H7 (cell line): ENCODE measurements at places on chromosomes 7 and 10. TPM values are rescaled to one million over a fixed set of nuclear protein-coding genes. Genes with fewer than 3 reads are reported as not detected.
A peak's percentile ranks its signal among the peaks of the same experiment; 100 is the strongest.

RET gene
- 9.7 and 16.0 TPM in 2 replicates for total RNA-seq

ANXA8L1 gene
- not detected in 2 replicates for total RNA-seq

GIMAP7 gene
- total RNA-seq = not detected in 2 replicates

CFAP70 gene
- 0.15 and 0.45 TPM in 2 replicates for total RNA-seq

IL6 gene
- total RNA-seq = 0.22 and 0.69 TPM in 2 replicates

PNLIPRP3 gene
- not detected in 2 replicates for total RNA-seq

DNA sequence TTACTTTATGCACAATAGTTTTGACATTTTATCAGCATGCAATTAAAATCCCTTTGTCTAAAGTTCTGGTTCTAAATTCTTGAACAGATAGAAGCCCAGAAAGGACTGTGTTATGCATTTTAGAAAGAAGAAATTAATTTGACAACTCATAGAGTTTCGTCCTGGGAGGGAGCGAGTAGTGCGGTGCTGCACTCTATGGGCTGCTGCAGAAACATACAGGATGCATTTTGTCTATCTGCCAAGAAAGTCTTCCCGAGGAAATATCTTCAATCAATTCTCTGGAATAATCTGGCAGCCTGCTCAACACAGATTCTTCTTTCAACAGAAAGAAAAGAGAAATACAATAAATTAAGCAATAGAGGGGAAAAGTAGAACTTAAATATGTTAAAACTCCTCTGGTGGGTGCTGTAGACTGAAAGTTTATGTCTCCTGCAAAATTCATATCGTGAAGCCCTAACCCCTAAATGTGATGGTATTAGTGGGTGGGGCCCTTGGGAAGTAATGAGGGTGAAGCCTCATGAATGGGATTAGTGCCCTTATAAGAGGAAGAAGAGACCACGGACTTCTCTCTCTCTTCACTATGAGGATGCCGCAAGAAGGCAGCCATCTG lies 39.0 kb upstream of the IFRD1 start:
- no peak for DNase-seq

- no peak for DNase-seq
Measured at GRCh38 chr7:121803039-121803438, 69.9 kb upstream of the PTPRZ1 start.

GRCh38 chr7:113799896-113800295 lies 118.9 kb downstream of the PPP1R3A start:
- no peak for DNase-seq

DNA sequence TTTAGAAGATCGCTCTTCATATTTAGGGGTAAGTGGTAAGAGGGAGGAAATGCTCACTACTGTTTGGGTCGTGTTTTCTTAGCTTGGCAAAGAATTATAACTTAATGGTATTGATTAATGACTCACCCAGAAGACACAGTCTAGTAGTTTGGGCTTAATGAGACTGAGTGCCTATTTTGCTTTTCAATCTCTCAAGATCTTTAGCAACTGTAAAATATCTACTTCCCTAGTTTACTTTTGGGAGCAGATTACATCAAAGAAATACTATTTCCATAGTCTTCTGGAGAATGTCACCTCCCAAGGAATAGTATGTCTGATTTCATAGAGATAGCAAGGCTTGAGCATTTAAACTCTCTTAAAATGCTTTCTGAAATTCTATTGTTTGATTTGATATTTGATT lies 100.5 kb upstream of the SLC25A13 start:
- DNase-seq = no peak

DNA sequence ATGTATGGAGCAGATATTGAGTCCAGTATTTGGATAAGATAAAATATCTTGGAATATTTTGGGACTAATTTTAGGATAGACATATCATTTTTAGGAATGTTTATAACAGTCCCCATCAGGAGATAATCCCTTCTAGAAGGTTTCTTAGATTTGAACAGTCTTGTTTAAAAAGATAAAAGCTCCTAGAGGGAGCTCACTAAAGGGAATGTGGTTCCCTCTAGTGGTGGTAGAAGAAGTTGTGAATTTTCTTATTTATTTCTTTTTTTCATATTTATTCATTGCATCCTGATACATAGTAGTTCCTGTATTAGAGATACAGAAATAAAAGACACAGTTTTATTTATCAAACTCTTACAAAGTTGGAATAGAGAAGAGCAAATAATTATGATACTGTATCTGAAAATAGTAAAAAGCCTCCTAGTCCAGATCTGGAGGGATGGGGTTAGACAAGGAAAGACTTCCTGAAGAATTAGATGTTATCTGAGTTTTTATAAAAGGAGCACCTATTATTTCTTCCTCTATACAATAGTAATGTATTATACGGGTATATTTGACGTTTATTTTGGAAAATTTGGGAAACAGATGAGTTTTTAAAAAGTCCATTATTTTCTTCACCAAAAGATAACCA lies 24.5 kb upstream of the KLF14 start:
- DNase-seq = peak; percentile 12

DNA sequence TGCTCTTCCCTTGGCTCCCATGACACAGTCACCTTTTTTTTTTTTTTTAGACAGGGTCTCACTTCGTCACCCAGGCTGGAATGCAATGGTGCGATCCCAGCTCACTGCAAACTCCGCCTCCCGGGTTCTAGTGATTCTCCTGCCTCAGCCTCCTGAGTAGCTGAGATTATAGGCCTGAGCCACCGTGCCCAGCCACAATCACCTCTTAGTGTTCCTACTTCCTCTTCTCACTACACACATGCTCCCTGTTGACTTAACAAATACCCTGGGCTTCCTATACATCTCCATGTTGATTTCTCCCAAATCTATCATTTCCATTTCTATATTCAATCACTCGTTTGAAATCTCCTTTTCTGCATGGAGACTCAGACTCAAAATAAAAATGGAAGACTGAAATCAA lies 91.7 kb downstream of the CUBN start:
- DNase-seq = no peak

DNA sequence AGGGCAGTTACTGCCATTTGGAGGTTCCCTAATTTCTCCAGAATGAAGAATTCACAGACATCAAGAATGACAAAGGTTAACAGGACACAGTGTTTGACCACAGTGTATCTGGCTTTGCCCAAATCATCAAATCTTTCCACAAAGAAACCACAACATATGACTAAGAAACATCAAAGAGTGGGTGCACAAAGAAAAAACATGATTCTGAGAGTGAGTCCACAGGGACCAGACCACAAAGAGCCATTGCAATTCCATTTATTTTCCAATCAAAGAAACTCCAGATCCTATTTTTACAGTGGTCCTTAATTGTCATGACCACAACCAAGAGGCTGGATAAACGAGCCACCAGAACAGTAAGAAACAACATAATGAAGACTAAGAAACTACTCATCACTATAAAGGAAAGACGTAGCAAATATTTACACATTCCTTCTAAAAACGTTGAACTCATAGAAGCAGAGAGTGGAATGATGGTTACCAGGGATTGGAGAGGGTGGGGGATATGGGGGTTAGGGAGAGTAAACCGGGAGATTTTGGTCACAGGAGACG lies 286.5 kb downstream of the DOCK4 start:
- no peak for DNase-seq

DNA sequence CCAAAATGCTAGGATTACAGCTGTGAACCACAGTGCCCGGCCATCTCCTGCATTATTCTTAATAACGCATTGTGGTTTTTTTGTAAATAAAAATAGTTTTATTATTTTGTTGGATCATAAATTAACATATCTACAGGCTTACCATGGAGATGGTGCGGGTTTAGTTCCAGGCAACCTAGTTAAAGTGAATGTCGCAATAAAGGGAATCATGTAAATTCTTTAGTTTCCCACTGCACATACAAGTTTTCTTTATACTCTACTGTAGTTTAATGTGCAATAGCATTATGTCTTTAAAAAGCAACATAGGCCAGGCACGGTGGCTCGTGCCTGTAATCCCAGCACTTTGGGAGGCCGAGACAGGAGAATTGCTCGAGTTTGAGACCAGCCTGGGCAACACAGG lies 2.4 kb downstream of the PRKRIP1 start:
- no peak for DNase-seq

DNA sequence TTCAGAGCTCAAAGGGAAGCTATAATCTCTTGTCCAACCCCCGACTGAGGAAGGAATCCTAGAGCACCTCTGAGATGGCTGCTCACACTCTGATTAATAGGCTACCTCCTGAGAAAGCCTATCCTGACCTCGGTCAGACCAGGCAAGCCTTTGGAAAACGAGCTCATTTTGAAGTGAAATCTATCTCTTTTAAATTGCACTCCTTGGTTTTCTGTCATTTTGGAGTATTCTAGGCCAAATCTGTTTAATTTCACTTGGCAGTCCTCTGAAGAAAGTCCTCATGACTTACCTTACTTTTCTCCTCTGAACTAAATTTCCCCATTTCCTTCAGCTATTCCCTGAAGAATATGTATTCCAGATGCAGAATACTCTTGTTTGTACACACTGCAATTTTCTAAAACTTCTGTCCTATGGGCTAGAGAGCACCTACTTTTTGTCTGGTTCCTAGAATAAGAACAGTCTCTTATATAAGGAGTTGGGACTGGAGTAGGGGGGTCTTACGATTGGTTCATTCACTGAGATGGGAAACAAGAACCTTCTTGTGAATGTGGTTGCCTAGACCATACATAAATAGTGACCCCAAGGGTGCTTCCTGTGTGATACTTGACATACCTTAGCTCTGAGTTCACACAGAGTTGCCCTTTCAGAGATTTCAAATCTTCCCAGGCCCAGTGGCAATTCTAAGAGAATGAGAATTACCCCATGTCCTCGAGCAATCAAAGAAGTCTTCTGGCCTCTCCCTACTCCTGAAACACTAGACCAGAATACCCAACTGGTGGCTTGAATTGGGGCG lies 31.9 kb upstream of the HPS1 start:
- no peak for DNase-seq

DNA sequence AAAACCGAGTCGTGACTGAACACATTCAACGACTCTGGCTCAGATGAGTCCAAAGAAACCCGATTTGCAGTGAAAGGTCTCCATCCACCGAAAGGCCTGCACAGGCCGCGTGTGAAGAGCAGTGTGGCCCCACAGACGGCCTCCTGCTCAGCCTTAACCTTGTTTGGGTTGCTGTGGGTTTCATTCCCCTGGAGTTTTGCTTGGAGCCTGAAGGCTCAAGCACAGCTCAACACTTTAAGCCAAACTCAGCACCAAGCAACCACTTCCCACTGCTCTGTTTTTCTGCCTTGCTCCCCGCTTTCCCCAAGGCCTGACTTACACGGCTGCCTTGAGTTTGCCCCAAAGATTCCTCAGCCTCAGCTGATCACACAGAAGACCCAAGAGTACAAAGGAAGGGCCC lies 398.2 kb upstream of the NFE2L3 start:
- DNase-seq = no peak

DNA sequence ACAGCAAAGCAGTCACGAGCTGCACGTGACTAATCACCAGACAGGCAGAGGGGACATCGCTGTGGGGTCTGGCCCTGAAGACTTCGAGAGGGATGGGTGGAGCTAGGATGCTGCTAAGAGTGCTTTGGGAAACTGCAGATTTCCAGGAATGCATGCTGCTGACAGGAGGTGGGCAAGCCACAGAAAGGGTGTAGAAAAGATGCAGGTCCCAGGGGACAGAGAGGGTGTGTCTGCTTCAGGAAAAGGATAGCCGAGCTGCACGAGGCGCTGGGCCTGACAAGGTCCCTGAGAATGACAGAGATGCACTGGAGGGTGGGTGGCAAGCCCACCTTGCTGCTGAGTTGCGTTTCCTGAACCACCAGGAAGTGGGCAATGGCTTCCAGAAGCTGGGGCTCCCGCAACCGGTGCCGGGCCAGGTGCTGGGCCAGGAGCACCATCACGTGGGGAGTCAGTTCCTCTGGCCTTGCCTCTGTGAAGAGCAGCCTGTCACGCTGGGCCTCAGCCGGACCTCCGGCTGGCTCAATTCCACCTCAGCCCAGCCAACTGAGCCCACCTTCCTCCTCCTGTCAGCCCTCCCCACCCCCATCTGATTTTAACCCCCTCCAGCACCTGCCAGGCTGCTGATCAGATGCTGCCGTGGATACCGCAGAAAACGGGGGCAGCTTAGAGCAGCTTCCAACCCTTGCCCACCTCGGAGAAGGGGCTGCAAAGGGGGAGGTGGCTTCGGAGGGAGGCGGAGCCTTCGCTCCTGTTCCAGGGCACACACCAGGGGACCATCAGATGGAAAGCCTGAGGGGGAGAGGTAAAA lies 2.2 kb downstream of the FASTK start:
- peak; percentile 88 for DNase-seq

GRCh38 chr7:15681186-15681585 lies 5.3 kb downstream of the MEOX2 start:
- no peak for DNase-seq
